ENCODE measurements at places on chromosomes 3 and 15.

- DNase-seq = no peak
These were observed 210.7 kb upstream of the NSMCE3 start for GRCh38 chr15:29480278-29480677.

DNA sequence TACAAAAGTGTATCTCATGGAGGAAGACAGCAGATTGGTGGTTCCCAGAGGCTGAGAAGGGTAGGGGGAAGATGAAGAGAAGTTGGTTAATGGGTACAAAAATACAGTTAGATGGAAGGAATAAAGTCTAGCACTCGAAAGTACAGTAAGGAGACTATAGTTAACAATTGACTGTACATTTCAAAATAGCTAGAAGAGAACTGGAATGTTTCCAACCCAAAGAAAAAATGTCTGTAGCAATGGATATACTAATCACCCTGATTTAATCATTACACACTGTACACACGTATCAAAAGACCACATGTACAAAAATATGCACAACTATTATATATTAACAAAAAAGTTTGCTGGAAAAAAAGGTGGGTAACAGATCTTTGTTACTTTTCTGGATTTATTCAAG lies 57.3 kb downstream of the THRB start:
- DNase-seq = no peak

GRCh38 chr15:61063875-61064320 lies 165.2 kb downstream of the RORA start:
- DNase-seq = no peak

DNA sequence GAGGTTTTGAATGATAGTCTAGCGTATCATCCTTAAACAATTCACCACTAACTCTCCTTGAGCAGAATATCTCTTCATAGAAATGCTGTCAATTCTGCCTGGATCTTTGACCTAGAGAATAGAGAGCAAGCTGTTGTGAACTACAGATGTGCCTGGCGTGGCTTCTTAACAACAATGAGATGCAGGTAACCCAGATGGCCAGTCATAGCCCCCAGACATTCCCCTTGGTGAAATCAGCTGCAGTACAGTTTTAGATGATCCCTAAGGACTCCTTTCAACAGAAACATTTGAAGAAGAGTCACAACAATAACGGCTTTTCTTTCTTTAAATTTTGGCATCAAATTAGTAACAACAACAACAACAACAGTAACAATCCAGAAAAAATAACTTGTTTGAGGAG lies 1041.3 kb downstream of the ROBO1 start:
- DNase-seq = no peak

DNA sequence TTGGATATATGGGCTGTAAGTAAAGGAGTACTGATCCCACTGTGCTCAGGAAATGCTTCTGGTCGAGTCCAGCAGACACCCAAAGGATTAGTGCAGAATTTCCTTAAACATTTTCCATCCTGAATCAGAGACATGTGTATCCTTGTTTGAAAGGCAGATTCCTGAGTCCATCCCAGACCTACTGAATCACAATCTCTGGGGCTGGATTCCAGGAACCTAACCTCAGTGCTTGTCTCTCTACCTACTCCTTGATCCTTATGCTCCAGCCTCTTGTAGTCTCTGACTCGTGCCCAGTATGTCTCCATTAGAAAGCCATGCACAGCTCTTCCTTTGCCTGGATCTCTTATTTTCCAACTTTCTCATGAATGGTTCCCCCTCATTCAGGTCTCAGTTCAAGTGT lies 585.8 kb downstream of the NLGN1 start:
- DNase-seq = peak; percentile 92

Measured in fibroblast of upper back skin (primary cell).